ENCODE measurements at places on chromosomes 7 and 10. TPM values are rescaled to one million over a fixed set of nuclear protein-coding genes. Genes with fewer than 3 reads are reported as not detected.

CPN1 gene
- not detected for total RNA-seq

MRLN gene
- total RNA-seq = not detected

NANOS1 gene
- 2.3 TPM for total RNA-seq

OGDHL gene
- total RNA-seq = 0.33 TPM

ENKUR gene
- 0.24 TPM for total RNA-seq

TSPAN15 gene
- 0.64 TPM for total RNA-seq

NPC1L1 gene
- not detected for total RNA-seq

GPR15LG gene
- 0.33 TPM for total RNA-seq

SLC26A5 gene
- not detected for total RNA-seq

GBX1 gene
- total RNA-seq = not detected

PSMC2 gene
- total RNA-seq = 112 TPM

FGL2 gene
- under 0.01 TPM for total RNA-seq

CPSF4 gene
- total RNA-seq = 60.4 TPM

ADGRA1 gene
- not detected for total RNA-seq

CASP2 gene
- 18.3 TPM for total RNA-seq

GRCh38 chr7:122310119-122311021 lies 5.8 kb upstream of the FEZF1 start:
- DNase-seq = no peak

GRCh38 chr10:124521429-124521871 lies 59.8 kb downstream of the LHPP start:
- DNase-seq = no peak

GRCh38 chr10:12025591-12025990 lies 17.0 kb downstream of the UPF2 start:
- no peak for DNase-seq

- no peak for DNase-seq
Observed at GRCh38 chr10:132162021-132162531, 24.7 kb upstream of the DPYSL4 start.

DNA sequence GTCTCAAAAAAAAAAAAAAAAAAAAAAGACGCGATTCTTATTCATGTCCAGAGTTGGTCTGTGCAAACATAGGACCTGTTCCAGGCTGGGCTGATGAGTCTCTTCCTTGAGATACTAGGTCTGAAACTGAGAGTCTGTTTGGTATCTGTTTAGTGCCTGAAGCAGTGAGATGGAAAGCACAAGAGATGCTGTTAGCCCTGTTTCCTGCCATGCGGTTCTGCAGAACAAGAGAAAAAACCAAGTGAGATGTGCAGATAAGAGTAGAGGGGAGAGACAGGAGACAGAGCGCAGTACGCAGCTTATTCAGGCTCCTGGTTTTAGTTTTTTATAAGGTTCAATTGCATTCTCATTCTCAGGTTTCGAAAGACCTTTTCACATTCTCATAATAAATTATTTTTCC lies 85.8 kb upstream of the PRKCQ start:
- DNase-seq = no peak

DNA sequence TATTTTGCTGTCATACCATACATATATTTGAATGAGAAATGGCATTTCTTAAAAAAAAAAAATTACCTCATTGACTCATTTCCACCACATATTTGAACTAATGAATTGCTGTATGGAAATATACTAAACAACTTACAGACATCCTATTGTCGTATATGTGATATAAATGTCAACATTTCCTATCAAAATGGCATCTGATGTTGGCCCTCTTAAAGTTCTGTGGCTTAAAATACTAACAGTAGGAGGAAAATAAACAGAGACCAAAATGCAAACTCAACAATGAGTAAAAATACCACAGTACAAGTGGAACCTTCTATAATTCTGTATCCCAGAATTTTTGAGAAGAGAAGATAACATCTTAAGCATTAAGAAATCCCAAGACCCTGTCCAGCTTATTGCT lies 405.6 kb upstream of the GALNT17 start:
- DNase-seq = no peak

- DNase-seq = no peak
Observed at GRCh38 chr7:128036226-128036940, 5.1 kb upstream of the LRRC4 start.

DNA sequence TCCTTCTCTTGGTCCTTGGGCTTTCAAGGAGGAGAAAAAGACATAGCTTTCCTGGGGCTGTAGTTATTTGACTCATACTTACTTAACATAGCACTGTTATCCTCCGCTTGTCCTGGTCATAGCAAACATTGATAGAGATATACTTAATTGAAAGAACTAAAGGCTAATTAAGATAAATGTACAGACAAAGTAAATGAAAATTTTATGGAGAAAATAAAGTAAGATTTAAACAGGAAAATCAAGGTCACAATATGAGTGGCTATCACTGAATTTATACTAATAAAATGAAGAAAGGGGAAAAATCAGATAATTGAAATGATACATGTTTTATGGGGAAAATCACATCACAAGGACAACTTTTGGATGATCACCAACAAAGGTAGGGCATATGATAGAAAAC lies 849.7 kb downstream of the GRM8 start:
- DNase-seq = no peak

- no peak for DNase-seq
Observed at GRCh38 chr7:37218956-37219355, 229.7 kb downstream of the ELMO1 start.

- DNase-seq = no peak
Observed at GRCh38 chr10:116760919-116761318, 18.6 kb upstream of the HSPA12A start.

GRCh38 chr10:13092291-13093102 lies 7.5 kb upstream of the OPTN start:
- no peak for DNase-seq

DNA sequence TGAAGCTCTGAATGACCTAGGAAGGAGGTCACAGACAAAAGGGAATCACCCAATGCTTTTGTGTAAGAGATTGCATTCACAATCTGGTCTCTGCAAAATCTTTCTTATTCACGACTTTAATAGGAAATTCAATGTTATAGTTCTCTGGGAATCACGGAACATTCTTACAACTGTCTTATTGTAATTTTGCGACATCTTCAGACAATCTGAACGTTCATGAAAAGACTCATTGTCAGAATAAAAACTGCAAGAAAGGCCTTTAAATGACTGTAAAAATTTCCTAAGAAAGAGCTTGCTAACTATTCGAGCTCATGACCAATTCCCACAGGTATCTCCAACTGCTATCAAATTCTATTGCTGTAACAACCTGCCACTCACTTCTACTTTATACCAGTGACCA lies 130.7 kb downstream of the DGKI start:
- no peak for DNase-seq

GRCh38 chr10:78747401-78748234 lies 321.1 kb upstream of the ZMIZ1 start:
- DNase-seq = no peak

GRCh38 chr7:21568762-21569161 lies 25.9 kb downstream of the DNAH11 start:
- no peak for DNase-seq

- no peak for DNase-seq
Observed at GRCh38 chr10:3959370-3960325, 174.6 kb upstream of the KLF6 start.

DNA sequence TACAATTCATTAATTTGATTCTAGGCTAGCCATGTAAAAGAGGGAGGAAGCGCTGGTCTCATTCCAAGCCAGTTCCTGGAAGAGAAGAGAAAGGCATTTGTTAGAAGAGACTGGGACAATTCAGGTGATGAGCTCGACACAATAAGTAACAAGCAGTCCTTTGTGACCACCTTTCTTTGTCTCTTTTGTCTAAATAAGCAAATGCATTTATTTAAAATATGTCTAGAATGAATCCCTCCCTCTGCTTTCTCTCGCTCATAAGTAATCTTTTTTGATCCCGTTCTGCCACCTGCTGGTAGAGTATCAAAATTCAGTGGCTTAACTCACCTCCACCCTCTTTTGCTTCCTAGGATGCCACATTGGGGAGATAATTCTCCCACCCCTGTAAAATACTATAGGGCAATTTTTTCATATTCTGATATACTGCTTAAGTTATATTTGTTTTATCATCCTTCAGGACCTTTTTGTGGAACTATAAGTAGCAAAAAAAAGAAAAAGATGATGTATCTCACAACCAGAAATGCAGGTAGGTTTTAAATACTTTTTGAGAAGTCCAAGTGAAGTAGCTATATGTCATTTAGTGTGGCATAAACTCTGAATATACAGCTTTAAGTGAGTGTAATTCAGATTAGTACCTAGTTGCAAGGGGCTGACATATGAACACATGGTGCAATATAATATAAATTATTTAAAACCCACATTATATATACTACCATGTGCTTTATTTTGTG lies 91.5 kb downstream of the GSDME start:
- peak; percentile 23 for DNase-seq

- peak; percentile 8 for DNase-seq
Observed at GRCh38 chr7:111842491-111842890, 280.2 kb upstream of the IMMP2L start.

DNA sequence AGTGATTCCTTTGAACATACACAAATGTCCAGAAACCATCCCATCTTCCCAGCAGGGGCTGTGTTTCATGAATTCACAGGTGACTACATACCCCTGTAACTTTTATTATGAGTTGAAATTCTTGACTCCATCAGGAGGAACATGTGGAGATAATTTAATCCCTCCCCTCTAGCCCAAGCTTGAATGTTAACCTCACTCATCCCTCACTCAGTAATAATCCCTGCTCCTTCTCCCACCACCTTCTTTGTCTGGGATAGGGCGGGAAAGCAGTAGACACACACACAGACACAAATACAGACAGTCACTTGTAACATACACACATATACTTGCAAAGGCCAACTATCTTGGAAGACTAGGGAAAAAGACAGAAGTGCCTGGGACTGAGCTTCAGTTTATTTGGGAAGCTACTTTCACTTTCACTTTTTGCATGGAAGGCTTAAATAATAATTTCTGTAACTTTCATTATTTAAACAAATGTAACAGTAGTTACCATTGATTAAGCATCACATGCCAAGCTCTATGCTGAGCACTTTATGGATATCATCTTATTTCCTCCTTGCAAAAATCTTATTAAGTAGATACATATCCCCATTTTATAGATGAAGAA lies 7.3 kb downstream of the AASS start:
- peak; percentile 5 for DNase-seq

GRCh38 chr7:111104710-111105109 lies 13.8 kb downstream of the LRRN3 start:
- no peak for DNase-seq

- DNase-seq = peak; percentile 52
Observed at GRCh38 chr10:21078410-21079329, 181.6 kb upstream of the NEBL start.

DNA sequence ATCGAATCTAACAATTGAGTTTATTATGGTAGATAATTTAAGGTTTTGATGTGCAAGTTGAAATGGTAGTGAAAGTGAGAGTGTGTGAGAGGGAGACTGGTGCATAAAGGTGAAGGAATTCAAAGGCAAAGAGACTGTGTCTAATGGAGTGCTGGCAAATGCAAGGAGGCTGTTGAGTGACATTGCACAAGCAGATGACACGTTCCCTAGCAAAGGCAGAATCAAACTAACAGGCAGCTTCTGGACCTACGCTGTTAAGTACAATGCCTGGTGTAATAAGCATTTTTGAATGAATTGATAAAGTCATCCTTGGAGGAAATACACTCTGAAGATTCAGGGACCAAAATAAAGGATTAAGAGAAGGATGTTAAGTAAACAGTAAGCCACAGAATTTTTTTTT lies 11.7 kb upstream of the GPR141 start:
- DNase-seq = no peak

DNA sequence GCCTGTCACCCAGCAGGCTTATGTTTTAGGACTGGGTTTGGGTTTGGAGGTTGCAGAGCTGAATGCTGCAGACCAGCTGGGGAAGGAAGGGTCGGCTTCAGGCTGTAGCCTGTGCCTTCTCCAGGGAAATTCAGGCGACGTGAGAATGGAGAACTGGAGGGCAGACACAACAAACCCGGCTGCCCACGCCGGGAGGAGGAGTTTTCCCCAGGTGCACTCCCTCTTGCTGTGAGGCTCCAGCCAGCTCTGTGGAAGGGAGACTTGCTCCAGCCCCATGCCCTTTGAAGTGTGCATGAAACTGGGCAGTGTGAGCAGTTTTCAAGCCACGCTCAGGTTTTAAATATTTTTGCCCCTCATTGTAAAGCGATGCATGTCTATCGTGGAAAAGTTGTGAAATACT lies 279.1 kb downstream of the CCSER2 start:
- no peak for DNase-seq

DNA sequence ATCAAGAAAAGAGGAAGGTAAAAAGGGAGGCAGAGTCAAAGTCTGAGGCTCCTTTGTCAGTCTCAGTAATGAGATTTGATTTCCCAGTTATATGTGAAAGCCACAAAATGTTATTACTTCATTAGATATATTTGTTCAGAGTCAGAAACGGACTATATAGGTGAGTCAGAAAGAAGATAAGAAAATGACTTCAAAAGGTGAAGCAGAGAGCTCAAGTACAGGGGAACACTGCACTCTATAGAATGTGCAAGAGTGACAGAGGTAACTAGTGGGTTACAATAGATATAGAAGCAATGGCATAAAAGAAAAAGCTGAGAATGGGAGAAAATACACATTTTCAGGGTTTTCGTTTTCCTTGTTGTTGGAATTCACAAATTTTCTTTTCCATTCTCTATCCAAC lies 43.3 kb downstream of the DGKB start:
- no peak for DNase-seq

DNA sequence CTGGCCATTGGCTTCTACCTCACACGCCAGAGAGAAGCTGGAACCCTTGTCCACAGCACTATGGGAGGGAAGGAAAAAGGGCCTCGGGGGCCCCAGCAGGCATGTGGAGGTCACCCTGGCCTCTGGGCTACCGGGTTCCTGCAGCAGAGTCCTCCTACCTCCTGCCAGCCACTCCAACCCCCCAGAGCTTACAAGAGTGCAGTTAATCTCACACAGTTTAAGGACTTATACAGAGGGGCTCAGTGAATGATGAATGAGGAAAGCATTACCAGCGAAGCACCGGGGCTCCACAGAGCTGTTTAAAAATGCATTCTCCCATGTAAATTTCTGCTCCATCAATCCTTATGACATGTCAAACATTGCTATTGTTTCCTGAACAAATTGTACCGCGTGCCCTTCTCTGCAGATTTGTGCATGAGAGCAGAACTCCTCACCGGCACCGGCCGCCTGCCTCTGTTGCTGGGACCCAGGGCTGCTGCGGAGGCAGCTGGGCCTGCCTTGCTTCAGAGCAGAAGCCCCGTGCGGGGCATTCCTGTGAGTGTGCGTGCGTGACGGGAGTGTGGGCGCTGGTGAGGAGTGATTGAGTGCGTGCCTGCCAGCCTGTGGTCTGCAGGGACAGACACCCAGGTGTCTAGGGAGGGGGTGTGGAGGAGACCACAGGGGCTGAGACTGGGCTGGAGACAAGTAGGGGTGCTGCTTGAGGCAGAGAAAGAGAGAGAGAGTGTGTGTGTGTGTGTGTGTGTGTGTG lies 52.8 kb downstream of the C10orf105 start:
- DNase-seq = no peak
